NCI-H345 (cell line): ENCODE measurements at places on chromosomes 7 and 10.

DNA sequence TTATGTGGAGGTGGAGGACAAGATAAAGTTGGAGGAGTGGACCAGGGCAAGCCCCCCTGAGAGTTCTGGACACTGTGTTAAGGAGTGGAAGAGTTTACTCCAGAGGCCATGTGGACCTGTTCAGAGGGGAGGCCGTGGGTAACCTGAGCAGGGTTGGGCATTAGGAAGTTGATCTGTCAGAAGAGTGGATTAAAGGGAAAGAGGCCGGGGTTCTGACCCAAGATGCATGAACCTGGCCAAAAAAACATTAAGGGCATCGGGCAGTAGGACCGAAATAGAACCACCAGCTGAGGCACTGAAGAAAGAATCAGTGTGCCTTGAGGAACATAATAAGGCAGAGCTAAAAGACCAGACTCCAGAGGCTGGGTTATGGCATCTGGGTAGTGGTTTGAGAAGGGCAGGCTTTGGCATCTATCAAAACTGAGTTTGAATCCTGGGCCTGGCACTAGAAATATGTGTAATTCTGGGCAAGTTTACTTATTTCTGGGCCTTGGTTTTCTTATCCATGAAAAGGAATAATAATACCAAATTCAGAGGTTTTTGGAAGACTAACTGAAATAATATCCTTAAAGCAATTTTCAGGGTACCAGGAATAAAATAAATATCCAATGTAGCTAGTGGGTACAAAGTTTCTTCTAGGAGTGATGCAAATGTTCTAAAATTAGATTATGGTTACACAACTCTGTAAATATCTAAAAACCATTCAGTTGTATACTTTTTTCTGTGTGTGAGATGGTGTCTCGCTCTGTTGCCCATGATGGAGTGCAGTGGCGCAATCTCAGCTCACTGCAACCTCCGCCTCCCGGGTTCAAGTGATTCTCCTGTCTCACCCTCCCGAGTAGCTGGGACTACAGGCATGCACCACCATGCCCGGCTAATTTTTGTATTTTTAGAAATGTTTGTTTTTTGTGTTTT lies 10.9 kb upstream of the FRAT1 start:
- DNase-seq, result no peak

GRCh38 chr10:122689146-122689820 lies 10.4 kb downstream of the C10orf120 start:
- DNase-seq, result no peak

GRCh38 chr7:101330011-101330484 lies 8.4 kb upstream of the IFT22 start:
- DNase-seq, result no peak

DNA sequence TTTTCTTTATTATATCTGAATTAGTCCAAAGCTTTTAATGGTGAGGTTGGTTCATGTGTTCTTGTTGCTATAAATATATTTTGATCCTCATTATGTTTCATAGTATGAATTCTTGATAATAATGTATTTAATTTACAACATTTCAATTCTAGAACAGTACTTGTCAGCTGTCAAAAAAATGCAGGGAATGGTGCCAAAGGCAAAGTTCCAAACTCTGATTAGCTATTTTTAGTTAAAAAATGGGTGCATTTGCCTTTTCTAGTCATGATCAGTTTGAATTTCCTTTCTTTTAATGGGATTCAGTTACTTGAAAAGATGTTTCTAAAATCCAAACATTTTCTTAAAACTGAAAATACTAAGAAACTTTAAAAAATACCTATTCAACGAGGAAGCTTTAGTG lies 49.6 kb downstream of the ANKIB1 start:
- DNase-seq, result no peak

- no peak for DNase-seq
These were observed 32.5 kb downstream of the RGS10 start for GRCh38 chr10:119509909-119510451.

- DNase-seq, result no peak
These were observed 683.7 kb downstream of the LRMDA start for GRCh38 chr10:76115131-76115470.

GRCh38 chr10:20892796-20893195 lies 4.3 kb downstream of the NEBL start:
- no peak for DNase-seq

DNA sequence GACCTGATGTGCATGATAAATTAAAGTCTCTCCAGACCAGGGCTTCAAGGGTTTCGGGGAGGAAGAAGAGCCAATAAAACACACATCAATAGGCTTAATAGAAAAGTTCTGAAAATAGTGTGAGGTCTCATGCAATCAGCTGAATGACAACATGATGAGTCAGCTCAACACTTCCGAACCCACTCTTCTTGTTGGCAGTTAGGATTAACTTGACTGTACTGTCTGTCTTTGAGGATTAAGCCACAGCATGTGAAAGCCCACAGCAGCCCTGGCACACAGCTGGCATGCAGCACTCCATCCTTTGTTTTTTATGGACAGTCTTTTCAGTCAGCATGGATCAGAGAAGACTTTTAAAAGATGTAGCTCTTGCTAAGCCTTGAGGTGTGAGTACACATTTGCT lies 526.9 kb upstream of the VSTM2A start:
- DNase-seq, result no peak
